ENCODE measurements at places on chromosomes 6 and 20. TPM values are rescaled to one million over a fixed set of nuclear protein-coding genes. Genes with fewer than 3 reads are reported as not detected.

PRSS35 gene
- 0.47 TPM for total RNA-seq

CLPSL1 gene
- not detected for total RNA-seq

ENPP4 gene
- 25.0 TPM for total RNA-seq

ABCC10 gene
- 10.1 TPM for total RNA-seq

FERMT1 gene
- 0.16 TPM for total RNA-seq

C20orf202 gene
- not detected for total RNA-seq

LY6G6F gene
- total RNA-seq = not detected

NR2E1 gene
- not detected for total RNA-seq

SIM1 gene
- not detected for total RNA-seq

KIZ gene
- 31.0 TPM for total RNA-seq

HLA-DMB gene
- 8.3 TPM for total RNA-seq

SULF2 gene
- 42.5 TPM for total RNA-seq

GATA5 gene
- 0.62 TPM for total RNA-seq

SLC22A16 gene
- total RNA-seq = 1.8 TPM
